ENCODE measurements at places on chromosomes 11 and 22.

- DNase-seq = no peak
Observed at GRCh38 chr11:9527481-9528135, 45.9 kb upstream of the WEE1 start.

GRCh38 chr11:14619603-14620531 is 23.7 kb upstream of the PDE3B start:
- no peak for DNase-seq

DNA sequence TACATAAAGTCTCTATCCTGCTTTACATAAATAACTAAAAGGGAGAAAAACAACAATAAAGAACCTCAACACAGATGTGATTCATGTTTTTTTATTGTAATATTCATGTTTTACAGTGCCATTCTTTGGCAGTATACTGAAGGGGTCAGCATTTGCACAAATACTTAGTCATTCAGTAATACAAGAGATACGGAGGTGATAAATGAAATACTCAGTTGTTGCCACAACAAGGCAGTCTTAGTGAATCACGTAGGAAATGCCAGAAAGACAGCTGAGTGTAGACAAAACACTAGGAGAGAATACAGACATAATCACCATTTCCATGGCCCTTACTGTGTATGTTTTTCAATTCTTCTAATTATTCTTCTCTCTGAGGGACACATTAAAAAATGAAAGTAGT is 910.4 kb downstream of the METTL15 start:
- DNase-seq = no peak

GRCh38 chr22:50261615-50262459 is at the start of gene MAPK12:
TSS of gene MAPK12 (minus strand) at chr22:50261683. CDS start at chr22:50261509, 174 bp downstream.
- no peak for DNase-seq

GRCh38 chr22:19480173-19480568 is 451 bp downstream of the CDC45 start:
- DNase-seq = no peak

DNA sequence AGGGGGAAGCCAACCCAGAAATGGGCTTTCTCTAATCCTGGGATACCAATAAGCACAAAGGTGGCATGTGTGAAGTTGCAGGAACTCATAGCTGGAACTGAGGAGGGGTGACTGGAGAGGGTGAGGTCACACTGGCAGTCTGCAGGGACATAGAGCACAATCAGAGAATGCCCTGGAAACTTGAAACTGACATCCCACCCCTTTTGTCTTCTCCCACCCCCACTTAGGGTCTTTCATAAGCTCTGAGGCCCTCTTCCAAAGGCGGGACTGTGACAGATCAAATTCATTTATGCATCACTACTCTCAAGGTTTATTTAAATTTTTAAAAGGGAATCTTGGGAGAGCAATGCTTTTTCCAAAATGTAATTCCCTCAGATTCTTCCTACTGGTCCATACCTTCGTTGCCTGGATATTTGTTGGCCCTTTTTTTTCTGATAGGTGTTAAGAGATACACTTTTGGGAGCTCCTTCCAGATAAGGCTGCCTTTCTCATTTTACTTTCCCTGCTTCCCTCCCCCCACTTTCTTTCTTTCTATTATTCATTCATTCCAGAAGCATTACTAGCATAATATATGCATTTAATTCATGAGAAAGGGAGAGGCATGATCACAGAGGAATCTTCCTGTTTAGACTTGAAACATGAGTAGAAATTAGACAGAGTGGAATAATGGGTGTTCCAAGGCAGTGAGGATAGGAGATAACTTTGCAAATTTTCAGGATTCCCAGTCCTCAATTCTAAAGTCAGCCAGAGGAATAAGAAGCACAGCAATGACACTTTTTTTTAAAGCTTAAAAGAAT is 14.8 kb downstream of the OR51E2 start:
- no peak for DNase-seq

DNA sequence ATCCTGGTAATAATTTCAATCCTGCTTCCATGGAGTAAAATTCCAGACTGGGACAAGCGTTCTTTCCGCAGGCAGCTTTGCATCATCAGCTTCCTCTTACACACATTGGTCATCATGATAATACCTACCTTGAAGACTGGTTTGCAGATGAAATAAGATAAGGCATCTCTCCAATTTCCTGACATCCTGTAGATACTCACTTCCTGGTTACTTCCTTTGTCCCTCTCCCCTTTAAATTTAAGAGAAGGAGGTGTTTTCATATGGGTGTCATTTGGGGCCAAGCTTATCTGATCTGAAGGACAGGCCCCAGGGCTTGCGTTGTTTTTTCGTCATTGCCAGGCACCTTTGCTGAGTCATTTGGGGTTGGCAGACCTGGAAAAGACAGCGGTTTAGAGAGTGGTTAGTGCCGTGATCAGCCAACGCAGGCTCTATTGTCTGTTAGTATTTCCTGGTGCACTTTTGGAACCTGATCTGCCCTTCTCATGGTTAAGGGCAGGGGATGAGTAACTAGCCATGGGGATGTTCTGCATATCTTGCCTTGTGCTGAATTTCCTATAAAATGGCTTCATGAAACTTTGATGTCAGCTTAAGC is 24.1 kb downstream of the GRAMD1B start:
- DNase-seq = no peak

DNA sequence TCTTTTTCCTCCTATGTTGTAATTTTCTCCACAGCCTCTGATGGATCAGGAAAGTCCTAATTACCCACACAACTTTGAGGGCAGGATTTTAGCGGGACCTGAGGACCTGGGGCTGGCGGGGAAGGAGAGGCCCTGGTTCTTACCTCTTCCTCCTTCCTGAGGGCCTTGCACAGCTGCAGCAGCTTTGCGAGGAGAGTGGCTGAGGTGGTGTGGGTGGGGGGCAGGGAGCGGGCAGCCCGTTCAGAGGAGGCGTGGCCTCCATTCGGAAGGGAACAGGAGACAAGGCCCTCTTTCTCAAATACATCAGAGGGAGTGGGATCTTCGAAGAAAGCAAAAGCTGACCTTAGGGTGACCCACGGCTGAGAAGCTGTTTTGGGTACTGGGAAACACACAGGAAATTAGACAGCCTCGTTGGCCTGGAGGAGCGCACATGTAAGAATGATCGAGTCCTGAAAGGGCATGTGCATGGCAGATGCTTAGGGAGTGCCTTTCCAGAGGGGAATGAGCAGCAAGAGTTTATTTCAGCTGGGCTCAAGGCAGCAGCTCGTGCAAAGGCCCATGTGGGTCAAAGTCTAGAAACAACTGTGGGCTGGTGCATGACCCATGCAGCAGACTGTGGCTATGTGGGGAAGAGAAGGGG is 76.6 kb upstream of the NARS2 start:
- DNase-seq = no peak

GRCh38 chr22:42553475-42554361 is at the start of gene SERHL2:
TSS of gene SERHL2 (plus strand) at chr22:42553956. CDS start at chr22:42554021, 65 bp downstream.
- DNase-seq = peak; percentile 52

DNA sequence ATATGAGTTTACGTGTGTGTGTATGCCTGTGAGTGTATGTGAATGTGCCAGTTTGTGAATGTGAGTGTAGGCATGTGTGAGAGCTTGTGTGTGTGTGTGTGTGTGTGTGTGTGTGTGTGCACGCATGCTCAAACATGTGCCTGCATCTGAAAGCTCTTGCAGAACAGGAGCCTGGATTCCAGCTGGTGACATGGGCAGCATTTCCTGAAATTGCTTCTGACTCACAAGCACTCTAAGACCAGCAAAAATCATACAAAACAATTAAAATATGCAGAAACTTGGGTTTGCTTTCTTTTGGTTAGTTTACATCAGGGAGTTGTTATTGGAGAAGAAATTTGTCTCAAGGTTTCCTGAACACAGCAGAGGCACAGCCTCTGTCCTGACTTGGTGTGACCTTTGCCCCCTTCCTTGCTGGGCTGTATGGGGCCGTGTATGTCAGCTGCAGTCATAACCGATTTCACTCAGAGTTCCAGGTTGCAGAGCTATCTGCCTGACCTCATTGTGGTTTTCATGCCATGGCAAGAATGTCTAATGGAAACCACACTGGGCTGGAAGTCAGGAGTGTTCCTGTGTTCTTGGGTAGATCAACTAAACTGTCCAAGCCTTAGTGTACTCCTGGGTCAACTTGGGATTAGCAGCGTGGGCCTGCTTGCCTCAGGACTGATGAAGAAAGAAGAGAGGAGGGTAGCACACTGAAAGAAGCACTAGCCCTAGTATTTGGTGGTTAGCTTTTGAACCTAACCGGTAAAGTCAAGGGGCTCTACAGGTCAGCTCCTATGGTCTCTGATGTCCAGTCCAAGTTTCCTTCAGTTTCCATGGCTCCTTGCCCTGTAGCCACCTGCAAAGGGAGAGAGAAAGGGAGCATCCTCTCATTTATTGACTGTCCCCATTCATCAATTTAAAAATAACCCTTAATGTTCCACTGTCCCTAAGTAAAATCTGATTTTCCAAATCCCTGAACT is 143.7 kb downstream of the SNX19 start:
- no peak for DNase-seq

GRCh38 chr22:30752771-30753170 is 58.1 kb downstream of the OSBP2 start:
- DNase-seq = no peak

DNA sequence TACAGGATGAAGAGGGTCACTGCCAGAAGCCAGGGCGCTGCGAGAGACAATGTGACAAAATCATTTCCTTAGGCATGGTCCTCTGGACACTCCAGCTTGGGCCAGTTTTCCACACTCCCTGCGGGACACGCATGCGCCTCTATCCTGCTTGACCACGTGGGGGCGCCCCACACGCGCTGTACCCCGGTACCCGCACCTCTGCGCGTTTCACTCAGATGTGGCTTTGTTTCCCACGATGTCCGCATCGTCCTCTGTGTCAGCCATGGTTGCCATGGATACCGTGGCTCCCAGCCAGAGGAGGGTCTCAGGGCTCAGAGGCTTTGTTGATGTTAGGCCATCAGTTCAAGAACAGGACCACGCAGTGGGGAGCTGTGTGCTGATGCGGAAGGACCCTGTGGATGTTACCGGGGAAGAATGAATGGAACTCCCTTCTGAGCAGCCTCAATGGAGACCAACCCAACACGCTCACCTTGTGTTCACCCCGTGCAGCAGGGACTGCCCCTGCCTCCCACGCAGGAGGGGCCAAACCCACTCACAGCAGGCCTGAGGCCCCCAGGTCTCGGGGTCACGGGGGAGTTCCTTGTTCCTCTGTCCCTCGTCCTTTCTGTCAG is 101.1 kb upstream of the SLC22A12 start:
- peak; percentile 4 for DNase-seq

DNA sequence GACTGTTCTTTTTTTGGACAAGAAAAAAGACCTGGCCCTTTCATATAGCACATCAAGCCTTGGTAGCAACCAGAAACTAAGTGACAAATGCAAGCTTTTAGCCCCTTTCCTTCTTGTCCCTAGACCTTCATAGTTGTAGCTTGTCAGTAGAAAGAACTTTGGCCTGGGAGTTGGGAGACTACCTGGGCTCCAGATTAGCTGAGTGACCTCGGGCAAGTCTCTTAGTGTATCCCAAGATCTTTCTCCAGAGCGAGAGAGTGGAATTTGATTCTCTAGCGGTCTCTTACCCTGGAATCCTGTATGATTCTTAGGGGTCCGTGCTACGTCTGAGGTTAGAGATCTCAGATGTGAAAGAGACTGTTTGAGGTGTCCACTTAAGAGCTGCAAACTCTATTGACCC is 59.0 kb downstream of the ZNRF3 start:
- no peak for DNase-seq
